ENCODE measurements at places on chromosomes 11 and 22.

DNA sequence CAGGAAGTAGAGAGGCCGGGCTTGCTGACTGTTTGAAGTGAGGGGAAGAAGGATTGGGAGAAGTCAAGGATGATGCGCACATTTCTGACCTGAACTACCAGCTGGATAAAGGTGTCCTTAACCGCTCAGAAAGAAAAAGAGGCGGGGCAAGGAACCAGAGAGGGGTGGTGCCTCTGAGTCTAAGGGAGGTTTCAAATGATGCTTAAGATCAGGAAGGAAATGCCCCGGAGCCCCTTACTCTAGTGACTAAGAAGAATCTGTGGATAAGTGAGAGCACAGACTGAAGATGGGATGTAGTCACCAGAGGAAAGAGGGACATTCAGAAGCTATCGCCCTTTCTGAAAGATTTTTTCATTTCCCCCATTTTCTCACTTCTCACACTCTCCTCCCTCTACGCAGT is 12.7 kb downstream of the DCHS1 start:
- no peak for DNase-seq

DNA sequence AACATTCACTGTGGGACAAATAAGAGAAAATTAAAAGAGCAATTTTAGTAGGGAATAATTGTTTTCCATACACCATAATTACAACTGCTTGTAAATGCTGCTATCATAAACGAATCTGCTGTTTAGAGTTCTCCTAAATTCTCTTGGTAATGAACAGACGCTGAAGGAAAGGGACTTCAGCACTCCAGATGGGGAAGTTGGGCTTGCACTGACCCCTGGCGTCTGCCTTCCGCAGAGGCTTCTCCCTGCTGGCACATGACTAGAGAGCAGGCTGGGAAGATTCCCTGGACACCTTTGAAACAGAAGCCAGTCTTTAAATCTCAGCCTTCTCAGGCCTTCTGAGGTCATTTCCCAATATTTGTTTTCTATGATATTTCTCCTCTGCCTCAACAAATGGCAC is 84.1 kb downstream of the NXPE2 start:
- peak; percentile 64 for DNase-seq

DNA sequence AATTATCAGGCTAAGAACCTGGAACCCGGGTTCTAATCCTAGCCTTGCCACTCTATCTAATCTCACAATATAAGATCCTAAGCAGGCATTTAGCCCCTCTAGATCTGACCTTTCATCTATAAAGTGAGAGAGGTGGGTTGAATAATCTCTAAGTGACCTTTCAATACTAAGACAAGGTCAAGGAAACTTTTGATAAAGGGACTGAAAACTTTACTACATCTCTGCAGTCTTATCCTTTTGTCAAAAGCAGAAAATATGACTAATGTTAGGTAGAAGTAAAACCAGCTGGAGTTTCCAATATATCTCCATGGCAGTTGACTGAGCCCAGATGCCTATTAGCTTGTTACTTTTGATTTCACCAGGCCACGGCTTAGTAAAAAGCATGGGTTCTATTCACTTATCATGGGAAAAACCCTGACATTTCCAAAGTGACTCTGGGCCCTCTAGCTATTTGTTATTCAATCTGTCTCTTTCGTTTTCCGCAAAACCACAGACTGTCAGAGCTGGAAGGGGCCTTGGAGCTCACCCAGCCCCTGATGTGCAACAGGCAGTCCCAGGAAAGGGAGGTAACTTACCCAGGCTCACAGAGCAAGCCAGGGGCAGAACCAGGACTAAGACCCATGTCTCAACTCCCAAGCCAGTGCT is 75.8 kb downstream of the RAB30 start:
- no peak for DNase-seq

- DNase-seq, result no peak
These were observed 9.7 kb downstream of the SRSF8 start for GRCh38 chr11:95076416-95076815.

DNA sequence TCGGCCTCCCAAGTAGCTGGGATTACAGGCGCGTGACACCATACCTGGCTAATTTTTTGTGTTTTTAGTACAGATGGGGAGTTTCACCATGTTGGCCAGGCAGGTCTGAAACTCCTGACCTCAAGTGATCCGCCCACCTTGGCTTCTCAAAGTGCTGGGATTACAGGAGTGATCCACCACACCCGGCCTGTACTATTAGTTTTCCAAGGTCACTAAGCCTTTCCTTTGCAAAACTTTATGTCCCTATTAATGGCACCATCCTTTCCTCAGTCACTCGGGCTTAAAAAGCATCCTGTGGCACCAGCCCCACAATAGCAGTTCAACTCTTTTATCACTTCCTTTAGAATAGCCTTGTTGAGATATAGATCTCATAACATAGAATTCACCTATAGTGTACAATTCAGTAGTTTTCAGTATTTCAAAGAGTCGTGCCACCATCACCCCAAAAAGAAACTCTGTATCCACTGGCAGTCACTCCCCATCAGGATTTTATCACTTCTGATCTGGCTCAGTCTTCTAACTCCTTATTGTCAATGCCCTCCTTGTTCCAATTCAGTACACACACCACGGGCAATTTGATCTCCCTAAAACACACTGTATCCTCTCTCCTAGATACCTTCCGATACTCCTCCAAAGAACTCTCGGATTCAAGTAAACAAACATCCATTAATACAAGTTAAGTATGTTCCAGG is 921 bp upstream of the BCL2L13 start:
- DNase-seq, result no peak

DNA sequence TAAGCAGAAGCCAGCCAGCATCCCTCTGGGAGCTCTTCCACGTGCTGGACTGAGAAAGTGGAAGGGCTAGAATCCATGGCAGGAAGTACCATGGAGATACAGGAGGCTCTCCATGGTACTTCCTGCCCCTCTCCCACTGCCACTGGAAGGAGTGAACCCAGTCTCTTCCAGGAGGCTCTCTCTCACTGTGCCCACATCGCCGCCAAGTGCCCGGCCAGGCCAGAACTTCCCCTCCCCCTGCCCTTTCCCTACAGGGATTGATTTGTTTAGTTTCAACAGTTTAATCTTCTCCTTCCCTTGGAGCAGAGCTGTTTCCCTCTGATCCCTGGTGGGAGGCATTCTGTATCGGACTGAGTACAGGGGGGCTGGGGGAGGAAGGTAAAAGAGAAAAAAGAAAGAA is 133.6 kb downstream of the DSCAML1 start:
- no peak for DNase-seq

DNA sequence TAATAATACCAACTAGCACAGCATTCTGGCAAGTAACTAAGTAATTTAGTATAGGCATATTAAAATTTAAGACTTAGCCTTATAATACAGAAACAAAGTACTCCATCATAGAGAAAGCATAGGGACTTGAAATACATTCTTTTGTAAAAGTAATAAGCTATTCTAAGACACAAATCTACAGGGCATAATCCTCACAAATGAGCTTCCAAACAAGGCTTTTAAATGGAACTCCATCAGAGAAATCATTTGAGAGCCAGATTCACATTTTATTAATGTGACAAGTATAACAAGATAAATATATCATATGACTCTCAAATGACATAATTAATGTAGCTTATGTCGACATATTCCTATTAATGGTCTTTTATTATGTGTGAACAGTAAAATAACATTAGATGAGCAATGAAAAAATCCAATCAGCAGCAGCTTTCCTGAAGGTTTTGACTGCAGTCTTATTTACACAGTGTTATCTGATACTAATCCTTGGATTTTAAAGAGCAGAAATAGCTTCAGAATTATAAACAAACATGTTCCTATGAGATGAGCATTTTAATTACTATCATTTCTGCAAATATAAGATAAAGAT is 241.4 kb downstream of the TTC28 start:
- DNase-seq, result no peak

GRCh38 chr11:93614173-93614722 is 47.2 kb upstream of the CEP295 start:
- DNase-seq, result no peak

GRCh38 chr22:27723158-27723557 is 78.4 kb downstream of the MN1 start:
- DNase-seq, result no peak

DNA sequence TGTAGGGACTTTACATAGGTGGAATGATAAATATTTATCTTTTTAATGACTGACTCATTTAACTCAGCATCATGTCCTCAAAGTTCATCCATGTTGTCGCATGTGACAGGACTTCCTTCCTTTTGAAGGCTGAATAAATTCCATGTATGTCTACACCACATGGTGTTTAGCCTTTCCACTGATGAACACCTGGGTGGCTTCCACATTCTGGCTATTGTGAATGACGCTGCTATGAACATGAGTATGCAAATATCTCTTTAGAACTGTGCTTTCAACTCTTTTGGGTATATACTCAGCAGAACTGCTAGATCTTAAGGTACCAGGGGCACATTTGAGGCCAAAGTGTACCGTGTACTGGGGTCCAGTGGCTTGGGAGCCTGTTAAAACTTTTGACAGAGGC is 24.1 kb downstream of the LARGE1 start:
- no peak for DNase-seq

GRCh38 chr11:85875505-85875904 is 20.3 kb downstream of the CCDC83 start:
- DNase-seq, result no peak

DNA sequence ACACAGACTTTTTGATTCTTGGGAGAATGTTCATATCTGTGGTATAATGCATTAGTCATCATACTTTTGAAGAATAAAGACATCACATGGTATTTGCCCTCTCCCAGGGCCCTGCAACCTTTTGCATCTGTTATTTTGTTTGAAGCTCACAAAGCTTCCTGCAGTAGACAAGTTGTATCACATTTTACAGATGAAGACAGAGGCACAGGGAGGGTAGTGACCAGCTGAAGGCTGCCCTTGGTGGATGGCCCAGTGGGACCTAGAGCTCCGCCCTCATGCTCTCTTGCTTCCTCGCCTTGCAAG is 66.4 kb downstream of the UBASH3B start:
- DNase-seq, result no peak

DNA sequence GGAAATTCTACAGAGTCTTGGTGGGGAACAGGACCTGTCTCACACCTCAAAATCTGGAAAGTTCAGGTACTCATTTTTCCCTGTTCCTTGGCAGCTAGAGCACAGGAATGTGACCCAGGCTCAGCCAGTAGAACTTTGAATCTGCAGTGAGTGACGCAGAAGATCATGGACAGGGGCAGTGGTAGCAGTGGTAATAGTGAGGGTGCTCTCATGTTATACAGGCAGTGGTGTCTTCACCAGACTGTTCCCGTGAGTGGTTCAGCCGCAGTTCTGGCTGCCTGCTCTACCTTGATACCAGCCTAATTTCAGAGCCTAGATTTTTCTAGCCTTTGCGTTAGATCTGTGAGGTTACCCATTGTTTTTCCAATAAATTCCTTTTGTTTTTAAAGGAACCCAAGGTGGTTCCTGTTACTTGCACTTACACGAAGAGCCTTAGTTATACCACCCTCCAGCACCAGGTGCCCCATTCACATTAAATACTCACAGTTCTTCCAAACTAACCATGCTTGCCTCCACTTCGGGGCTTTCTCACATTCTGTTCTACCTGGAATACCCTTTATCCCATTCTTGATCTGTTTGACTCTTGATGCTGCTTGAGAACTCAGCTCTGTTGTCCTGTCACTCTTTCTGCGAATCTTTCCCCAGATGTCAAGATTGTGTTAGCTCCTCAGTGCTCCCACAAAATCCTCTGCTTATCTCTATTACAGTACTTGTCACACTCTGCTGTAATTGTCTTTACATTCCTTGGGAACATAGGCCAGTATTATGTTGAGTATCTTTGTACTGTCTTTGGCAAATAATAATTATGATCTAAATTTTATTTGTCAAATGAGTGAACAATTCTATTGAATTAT is 47.8 kb downstream of the SWAP70 start:
- DNase-seq, result no peak

GRCh38 chr22:19387038-19387437 is 44.5 kb downstream of the HIRA start:
- no peak for DNase-seq

GRCh38 chr11:80505771-80506170 is 1064.9 kb upstream of the TENM4 start:
- no peak for DNase-seq

- DNase-seq, result no peak
These were observed 42.1 kb downstream of the RTL6 start for GRCh38 chr22:44455963-44456358.

- DNase-seq, result no peak
These were observed 258.9 kb downstream of the DYNC2H1 start for GRCh38 chr11:103368145-103368544.

DNA sequence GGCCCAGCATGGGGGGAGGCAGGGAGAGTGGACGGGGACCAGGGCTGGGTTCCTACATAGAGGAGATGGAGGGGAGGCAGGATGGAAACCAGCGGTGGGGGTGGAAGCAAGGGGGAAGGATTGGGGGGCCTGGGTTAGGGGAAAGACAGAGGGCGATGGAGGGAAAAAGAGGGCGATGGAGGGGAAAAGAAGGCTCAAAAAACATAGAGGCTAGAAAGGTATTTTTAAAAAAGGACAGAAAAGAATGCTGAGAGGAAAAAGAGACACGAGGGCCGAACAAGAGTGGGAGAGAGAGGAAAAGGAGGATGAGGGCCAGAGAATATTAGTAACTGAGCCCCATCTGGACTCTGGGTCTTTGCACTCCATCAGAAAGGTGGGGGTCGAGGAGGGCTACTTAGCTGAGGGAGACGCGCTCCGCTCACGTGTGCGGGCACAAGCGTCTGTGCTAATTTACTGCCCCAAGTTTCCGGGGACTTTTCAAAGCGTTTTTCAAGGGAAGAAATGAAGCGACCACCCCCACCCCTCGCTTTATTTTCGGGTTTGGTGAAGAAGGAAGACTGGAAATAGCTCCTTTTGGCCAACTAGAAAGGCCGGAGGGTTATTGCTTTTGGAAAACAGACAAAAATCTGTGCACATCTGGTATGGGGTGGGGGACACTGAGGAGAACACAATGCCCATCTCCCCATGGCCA is 14.5 kb downstream of the PAX6 start:
- DNase-seq, result no peak

GRCh38 chr11:11798586-11799438 is 43.0 kb upstream of the USP47 start:
- no peak for DNase-seq

DNA sequence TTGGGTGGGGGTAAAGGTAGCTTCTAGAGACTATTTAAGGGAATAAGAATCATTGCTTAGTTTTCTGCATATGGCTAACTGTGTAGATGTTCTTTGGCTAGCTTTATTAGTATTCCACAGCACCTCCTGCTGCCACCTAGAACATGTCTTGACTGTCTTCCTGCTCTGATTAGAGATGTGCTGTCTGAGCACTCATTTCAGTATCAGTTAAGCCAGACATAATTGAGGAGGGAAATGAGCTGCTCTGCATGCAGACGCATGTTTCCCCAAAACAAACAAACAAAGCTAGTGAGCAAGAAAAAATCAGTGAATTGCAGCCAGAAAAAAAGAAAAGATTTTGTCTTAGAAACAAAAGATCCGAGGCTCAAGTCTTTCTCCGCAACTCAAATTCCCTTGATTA is 402.2 kb downstream of the AASDHPPT start:
- DNase-seq, result no peak

All from iPS DF 6.9 (cell line).